Aorta (tissue), 5 donors: ENCODE measurements at places on chromosomes 1 and 21. TPM values are rescaled to one million over a fixed set of nuclear protein-coding genes. Genes with fewer than 3 reads are reported as not detected.
A peak's percentile ranks its signal among the peaks of the same experiment; 100 is the strongest.

Gene PPM1J
- polyA plus RNA-seq, result not detected

Gene IL10
- 3.0 TPM for polyA plus RNA-seq

Gene FCAMR
- polyA plus RNA-seq, result not detected

Gene CYP4B1
- polyA plus RNA-seq, result 1.5 TPM

Gene RNF186
- polyA plus RNA-seq, result not detected

Gene SPRR1A
- not detected for polyA plus RNA-seq

Gene WDR64
- polyA plus RNA-seq, result not detected

Gene NIPAL3
- polyA plus RNA-seq, result 6.3 TPM

Gene CPT2
- 7.8 TPM for polyA plus RNA-seq

Gene CA6
- polyA plus RNA-seq, result not detected

Gene SAMD11
- 7.2 TPM for polyA plus RNA-seq

Gene RHOU
- 15.4 TPM for polyA plus RNA-seq

GRCh38 chr1:32816676-32817158 is 441 bp downstream of the YARS1 start:
- H3K4me3 ChIP-seq, result peak overlapping the region; percentile 52
- peak overlapping the region; percentile 33 for H3K27ac ChIP-seq
- no peak for DNase-seq
- no peaks in the 10 kb centered on the region for H3K4me1 ChIP-seq

GRCh38 chr1:229579059-229579673 is 20.7 kb upstream of the ABCB10 start:
- H3K4me3 ChIP-seq, result no peak overlapping the region
- no peaks in the 10 kb centered on the region for H3K27me3 ChIP-seq
- H3K36me3 ChIP-seq, result no peaks in the 10 kb centered on the region
- DNase-seq, result no peak
- peak overlapping the region; percentile 43 for H3K27ac ChIP-seq
- peaks cover 3% of the 10 kb centered on the region for H3K4me1 ChIP-seq

- no peak for DNase-seq
- H3K4me1 ChIP-seq, result peaks cover 13% of the 10 kb centered on the region
- no peaks in the 10 kb centered on the region for H3K27me3 ChIP-seq
- H3K27ac ChIP-seq, result peak overlapping the region; percentile 6
- no peak overlapping the region for H3K4me3 ChIP-seq
Measured at GRCh38 chr1:208217781-208218180, 26.4 kb downstream of the PLXNA2 start.

- H3K27me3 ChIP-seq, result no peaks in the 10 kb centered on the region
- DNase-seq, result no peak
- H3K4me3 ChIP-seq, result no peak within 1 kb of the TSS
- H3K36me3 ChIP-seq, result no peaks in the 10 kb centered on the region
Measured at GRCh38 chr1:152622803-152623202, at the start of gene LCE3A. LCE3A (minus strand) TSS chr1:152623103; CDS start chr1:152623103, 0 bp downstream.

GRCh38 chr21:42311160-42311559 is 4.0 kb downstream of the TFF3 start:
- H3K27me3 ChIP-seq, result no peaks in the 10 kb centered on the region
- DNase-seq, result no peak
- no peaks in the 10 kb centered on the region for H3K36me3 ChIP-seq

GRCh38 chr21:23578027-23578426 is 2029.3 kb downstream of the MRPL39 start:
- H3K4me3 ChIP-seq, result no peak overlapping the region
- no peak overlapping the region for H3K27ac ChIP-seq
- H3K36me3 ChIP-seq, result no peaks in the 10 kb centered on the region
- no peaks in the 10 kb centered on the region for H3K27me3 ChIP-seq
- no peaks in the 10 kb centered on the region for H3K4me1 ChIP-seq

GRCh38 chr1:54808443-54809207 is 7.5 kb upstream of the TTC22 start:
- H3K4me3 ChIP-seq, result no peak overlapping the region
- DNase-seq, result no peak
- no peaks in the 10 kb centered on the region for H3K4me1 ChIP-seq
- H3K36me3 ChIP-seq, result no peaks in the 10 kb centered on the region
- no peaks in the 10 kb centered on the region for H3K27me3 ChIP-seq
- H3K27ac ChIP-seq, result no peak overlapping the region

DNA sequence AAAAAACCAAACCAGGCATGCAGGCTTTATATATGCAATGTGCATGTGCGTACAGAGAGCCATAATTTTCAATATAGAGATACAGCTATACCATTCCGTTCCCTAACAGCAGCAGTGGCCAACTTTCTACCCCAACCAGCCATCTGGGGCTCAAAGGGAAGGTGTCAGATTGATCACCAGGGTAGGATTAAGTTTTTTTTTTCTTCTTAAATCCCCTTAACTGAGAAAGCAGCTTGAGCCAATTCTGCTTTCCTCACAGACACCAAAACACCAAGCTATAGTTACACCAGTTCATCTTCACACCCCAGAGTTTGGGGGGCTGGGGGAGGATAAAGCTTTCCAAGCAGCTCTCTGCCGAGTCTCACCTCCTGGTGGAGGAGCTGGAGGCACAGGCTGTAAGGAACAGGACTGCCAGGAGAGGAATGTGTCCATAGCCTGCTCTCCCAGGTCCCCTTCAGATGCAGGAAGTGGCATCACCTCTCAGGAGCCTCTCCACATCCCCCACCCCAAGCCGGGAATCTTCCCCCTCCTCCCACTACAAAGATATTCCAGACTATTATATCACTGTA is 87.9 kb downstream of the SSBP3 start:
- no peaks in the 10 kb centered on the region for H3K4me1 ChIP-seq
- H3K36me3 ChIP-seq, result no peaks in the 10 kb centered on the region
- H3K27me3 ChIP-seq, result no peaks in the 10 kb centered on the region
- H3K4me3 ChIP-seq, result no peak overlapping the region
- no peak for DNase-seq

- no peak overlapping the region for H3K27ac ChIP-seq
- DNase-seq, result no peak
- H3K4me3 ChIP-seq, result no peak overlapping the region
- no peaks in the 10 kb centered on the region for H3K27me3 ChIP-seq
- no peaks in the 10 kb centered on the region for H3K36me3 ChIP-seq
- no peaks in the 10 kb centered on the region for H3K4me1 ChIP-seq
Measured at GRCh38 chr1:4602462-4603294, 51.7 kb upstream of the AJAP1 start.

DNA sequence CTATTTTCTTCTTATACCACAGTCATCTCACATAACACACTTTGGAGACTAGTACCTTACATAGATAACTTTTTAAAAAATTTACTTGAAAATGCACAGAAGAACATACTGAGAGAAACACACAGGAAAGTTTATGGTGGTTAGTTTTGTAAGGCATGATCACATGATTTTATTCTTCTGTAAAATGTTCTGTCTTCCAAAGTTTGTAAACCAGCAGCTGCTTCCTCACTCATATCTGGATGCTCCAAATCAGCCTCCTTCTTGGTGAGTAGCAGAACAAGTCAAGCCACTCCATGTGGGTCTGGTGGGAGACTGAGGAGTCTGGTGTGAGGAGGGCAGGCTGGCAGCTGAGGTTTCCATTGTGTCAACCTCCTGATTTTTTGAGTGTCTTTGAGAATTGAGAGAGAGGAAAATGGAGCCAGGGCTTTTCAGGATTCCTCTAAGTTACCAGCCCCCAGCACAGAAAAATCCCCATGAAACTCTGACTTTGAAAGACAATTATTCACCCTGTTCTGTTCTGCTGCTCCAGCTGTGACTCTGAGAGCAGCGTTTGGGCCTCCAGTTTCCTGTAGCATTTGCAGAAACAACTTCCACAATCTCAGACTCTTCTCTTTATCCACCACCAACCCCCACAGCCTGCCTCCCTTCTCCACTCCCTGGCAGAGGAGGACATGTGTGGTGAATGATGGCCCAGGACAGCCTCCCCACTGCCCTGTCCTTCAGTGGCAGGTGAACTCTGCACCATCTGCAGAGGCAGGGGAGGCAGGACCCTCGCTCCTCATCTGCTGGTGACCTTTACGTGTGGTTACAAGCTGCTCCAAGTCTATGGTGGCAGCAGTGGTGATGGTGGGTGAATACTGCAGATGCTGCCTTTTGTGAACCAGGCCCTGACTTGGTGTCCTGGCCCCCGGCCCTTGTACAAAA is 82.3 kb downstream of the FCRL5 start:
- no peaks in the 10 kb centered on the region for H3K36me3 ChIP-seq
- no peaks in the 10 kb centered on the region for H3K27me3 ChIP-seq
- no peak overlapping the region for H3K4me3 ChIP-seq

- H3K4me3 ChIP-seq, result no peak overlapping the region
- H3K4me1 ChIP-seq, result peaks cover 1% of the 10 kb centered on the region
- no peak overlapping the region for H3K27ac ChIP-seq
- DNase-seq, result no peak
Measured at GRCh38 chr1:241828463-241829021, 19.5 kb upstream of the EXO1 start.

DNA sequence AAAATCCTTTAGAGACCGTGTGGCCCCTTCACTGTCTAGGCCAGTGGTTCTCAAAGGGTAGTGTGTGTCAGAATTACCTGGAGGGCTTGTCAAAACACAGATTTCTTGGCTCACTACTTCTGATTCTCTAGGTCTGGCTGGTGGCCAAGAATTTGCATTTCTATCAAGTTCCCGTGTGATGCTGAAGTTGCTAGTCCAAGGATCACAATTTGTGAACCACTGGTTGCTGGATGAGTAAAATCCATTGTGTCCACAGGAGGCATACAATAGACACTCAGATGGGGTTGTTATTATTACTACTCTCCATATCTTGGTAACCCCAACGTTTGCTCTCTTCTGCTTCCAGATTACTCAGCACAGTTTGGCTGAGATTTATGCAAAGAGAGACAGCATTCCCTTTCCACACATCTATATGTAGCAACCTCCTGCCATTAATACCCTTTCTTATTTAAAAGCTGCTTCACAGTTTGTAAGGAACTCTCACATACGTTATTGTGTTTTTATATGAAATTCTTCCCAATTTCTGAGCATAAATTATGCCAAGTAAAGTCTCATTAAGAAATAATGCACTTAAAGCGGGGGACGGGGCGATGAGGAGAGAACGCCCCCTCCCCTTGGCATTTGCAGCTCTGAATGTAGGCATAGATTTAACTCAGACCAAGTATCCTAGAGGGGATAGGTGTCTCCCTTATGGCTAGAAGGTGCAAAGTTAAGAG is 720 bp upstream of the TMCC2 start:
- no peaks in the 10 kb centered on the region for H3K27me3 ChIP-seq
- H3K4me1 ChIP-seq, result no peaks in the 10 kb centered on the region
- peak overlapping the region; percentile 79 for H3K4me3 ChIP-seq
- no peaks in the 10 kb centered on the region for H3K36me3 ChIP-seq
- no peak overlapping the region for H3K27ac ChIP-seq
